ENCODE measurements at places on chromosomes 1 and 21. TPM values are rescaled to one million over a fixed set of nuclear protein-coding genes. Genes with fewer than 3 reads are reported as not detected.

- H3K27ac ChIP-seq: peak overlapping the region; percentile 58
- H3K36me3 ChIP-seq: no peaks in the 10 kb centered on the region
- no peaks in the 10 kb centered on the region for H3K27me3 ChIP-seq
- H3K4me3 ChIP-seq: no peak overlapping the region
- DNase-seq: peak; percentile 59
These were observed 63.7 kb downstream of the SLX9 start for GRCh38 chr21:45003331-45004058.

DNA sequence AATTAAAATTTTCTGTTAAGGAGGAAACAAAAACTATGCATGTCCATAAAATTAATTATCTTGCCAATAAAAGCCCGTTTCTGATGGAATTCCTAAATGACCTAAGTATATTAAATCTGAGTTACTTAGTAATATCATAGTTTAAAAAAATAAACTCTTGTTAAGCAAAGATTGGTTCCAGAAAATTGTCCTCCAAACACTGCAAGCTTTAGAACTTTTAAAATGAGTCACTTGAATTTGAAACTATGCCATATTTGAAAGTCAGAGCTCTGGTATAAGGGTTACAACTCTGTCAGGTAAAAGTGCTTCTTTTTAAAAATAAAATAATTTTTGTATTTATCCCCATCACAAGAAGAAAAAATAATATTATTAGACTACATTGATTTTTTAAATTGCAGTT is 409.5 kb downstream of the PLPP3 start:
- H3K4me1 ChIP-seq: no peaks in the 10 kb centered on the region
- no peaks in the 10 kb centered on the region for H3K27me3 ChIP-seq
- no peak overlapping the region for H3K27ac ChIP-seq
- H3K4me3 ChIP-seq: no peak overlapping the region

- H3K36me3 ChIP-seq: no peaks in the 10 kb centered on the region
- no peak for DNase-seq
- H3K4me1 ChIP-seq: peaks cover 11% of the 10 kb centered on the region
- H3K27ac ChIP-seq: no peak overlapping the region
These were observed 17.7 kb downstream of the ZNF644 start for GRCh38 chr1:91004145-91004544.

- H3K36me3 ChIP-seq: no peaks in the 10 kb centered on the region
- no peak for DNase-seq
- H3K4me3 ChIP-seq: no peak overlapping the region
- H3K27me3 ChIP-seq: peaks cover 87% of the 10 kb centered on the region
- no peak overlapping the region for H3K27ac ChIP-seq
- peaks cover 24% of the 10 kb centered on the region for H3K4me1 ChIP-seq
These were observed 4.4 kb upstream of the SAMD11 start for GRCh38 chr1:919271-919872.

EDARADD gene
- total RNA-seq: 0.78 TPM

- no peaks in the 10 kb centered on the region for H3K27me3 ChIP-seq
- no peak for DNase-seq
- no peak overlapping the region for H3K4me3 ChIP-seq
- no peak overlapping the region for H3K27ac ChIP-seq
These were observed 54.3 kb upstream of the DESI2 start for GRCh38 chr1:244598611-244599010.

- DNase-seq: no peak
- no peaks in the 10 kb centered on the region for H3K4me1 ChIP-seq
- H3K27ac ChIP-seq: no peak overlapping the region
These were observed 220.5 kb downstream of the CENPF start for GRCh38 chr1:214823311-214824117.

Measured in upper lobe of right lung (tissue), 1 donor.